Myocyte (in vitro differentiated cells): ENCODE measurements at places on chromosomes 6 and 20. TPM values are rescaled to one million over a fixed set of nuclear protein-coding genes. Genes with fewer than 3 reads are reported as not detected.

LY6G6F gene
- total RNA-seq, result not detected in 2 replicates

PACRG gene
- total RNA-seq, result 1.1 and 2.9 TPM in 2 replicates

HCRTR2 gene
- total RNA-seq, result not detected in 2 replicates

BHLHE23 gene
- not detected in 2 replicates for total RNA-seq

CYP21A2 gene
- not detected in 2 replicates for total RNA-seq

KCNB1 gene
- total RNA-seq, result 6.1 and 9.0 TPM in 2 replicates
